ENCODE measurements at places on chromosomes 11 and 22.

DNA sequence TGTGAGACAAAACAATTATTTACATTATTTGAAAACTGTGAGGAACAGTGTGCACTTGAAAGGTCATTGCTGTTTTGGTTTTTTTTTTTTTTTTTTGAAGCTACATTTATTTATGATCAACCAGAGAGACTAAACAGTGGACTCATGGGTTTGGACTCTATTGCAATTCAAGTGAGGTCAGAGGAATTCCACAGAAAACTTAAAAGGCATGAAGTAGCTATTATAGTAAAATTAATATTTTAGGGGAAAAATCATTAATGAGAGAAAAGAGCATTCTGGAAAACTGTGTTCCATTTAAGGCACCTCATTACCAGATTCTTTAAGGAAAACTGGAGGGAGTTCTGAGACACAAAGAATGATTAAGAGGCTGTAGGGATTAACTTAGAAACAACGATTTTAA lies 102.8 kb downstream of the WNT11 start:
- no peak for DNase-seq

- DNase-seq: peak; percentile 44
These were observed 45.5 kb downstream of the ADM start for GRCh38 chr11:10350334-10350733.

- DNase-seq: peak; percentile 32
These were observed 32.7 kb downstream of the ARHGAP42 start for GRCh38 chr11:100719809-100720221.

- no peak for DNase-seq
These were observed 57.0 kb upstream of the RTL6 start for GRCh38 chr22:44555046-44555445.

GRCh38 chr22:27270818-27271510 lies 530.6 kb downstream of the MN1 start:
- no peak for DNase-seq

- no peak for DNase-seq
These were observed 39.0 kb downstream of the DDX10 start for GRCh38 chr11:108703916-108704315.

GRCh38 chr22:19719488-19720021 lies 3.8 kb upstream of the GP1BB start:
- no peak for DNase-seq

DNA sequence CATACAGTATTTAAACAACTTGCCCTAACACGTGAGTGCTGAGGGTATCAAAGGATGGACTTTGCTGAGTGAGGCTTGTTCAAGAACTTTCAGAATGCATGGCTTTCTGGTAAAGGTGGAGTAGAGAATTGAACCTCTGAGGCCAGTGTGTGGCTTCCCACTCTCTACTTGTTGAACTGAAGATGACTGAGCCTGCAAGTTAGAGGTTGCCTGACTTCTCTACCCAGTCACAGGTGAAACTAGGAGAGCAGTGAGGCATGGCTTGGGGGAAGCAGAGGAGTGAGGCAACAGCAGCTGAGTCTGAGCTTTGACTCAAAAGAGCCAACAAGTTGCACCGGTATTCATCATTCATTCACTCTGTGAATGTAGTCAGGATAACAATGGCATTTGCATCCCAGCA lies 256.4 kb upstream of the SESN3 start:
- DNase-seq: no peak

DNA sequence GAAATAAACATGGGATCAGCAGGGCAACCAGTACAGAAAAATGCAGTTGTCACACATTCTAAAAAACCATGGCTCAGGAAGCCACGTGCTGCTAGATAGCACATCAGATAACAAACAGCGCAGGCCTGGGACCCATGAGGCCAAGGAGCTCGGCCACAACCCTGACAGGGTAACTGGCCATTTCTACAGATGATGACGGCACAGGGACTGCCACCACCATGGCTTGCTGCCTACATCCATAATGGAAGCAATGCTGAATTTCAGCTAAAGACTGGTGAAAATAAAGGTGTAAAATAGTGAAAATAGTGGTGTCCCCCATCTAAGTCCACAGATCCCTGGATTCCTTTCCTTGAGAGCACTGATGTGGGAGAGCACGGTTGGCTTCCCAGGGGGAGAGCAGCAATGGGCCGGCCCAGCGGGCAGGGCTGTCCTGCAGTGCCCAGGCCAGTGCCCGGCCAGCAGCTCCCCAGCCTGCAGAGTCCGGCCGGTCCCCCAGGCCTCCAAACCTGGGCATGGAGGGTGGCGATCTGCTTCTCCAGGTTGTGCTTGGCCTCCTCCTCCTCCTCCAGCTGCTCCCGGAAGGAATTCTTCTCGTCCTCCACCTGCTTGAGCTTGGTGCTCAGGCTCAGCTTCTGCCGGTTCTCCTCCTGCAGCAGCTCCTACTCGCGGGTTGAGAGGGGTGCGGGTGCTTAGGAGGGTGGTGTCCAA lies 40.0 kb downstream of the APOL1 start:
- DNase-seq: no peak
